ENCODE measurements at places on chromosomes 4 and X. TPM values are rescaled to one million over a fixed set of nuclear protein-coding genes. Genes with fewer than 3 reads are reported as not detected.

PCDH11X gene
- total RNA-seq: not detected

GPC3 gene
- 2.8 TPM for total RNA-seq

BRS3 gene
- not detected for total RNA-seq

SOD3 gene
- total RNA-seq: 187 TPM

MAGEA2 gene
- total RNA-seq: not detected
